ENCODE measurements at places on chromosomes 12 and 14. TPM values are rescaled to one million over a fixed set of nuclear protein-coding genes. Genes with fewer than 3 reads are reported as not detected.

KRT75 gene
- total RNA-seq = not detected

PRR4 gene
- 66.9 TPM for total RNA-seq

NANOG gene
- total RNA-seq = 0.23 TPM

GRCh38 chr12:107622001-107622400 lies 63.6 kb upstream of the PWP1 start:
- H3K27me3 ChIP-seq = no peaks in the 10 kb centered on the region
- H3K4me3 ChIP-seq = no peak overlapping the region

DNA sequence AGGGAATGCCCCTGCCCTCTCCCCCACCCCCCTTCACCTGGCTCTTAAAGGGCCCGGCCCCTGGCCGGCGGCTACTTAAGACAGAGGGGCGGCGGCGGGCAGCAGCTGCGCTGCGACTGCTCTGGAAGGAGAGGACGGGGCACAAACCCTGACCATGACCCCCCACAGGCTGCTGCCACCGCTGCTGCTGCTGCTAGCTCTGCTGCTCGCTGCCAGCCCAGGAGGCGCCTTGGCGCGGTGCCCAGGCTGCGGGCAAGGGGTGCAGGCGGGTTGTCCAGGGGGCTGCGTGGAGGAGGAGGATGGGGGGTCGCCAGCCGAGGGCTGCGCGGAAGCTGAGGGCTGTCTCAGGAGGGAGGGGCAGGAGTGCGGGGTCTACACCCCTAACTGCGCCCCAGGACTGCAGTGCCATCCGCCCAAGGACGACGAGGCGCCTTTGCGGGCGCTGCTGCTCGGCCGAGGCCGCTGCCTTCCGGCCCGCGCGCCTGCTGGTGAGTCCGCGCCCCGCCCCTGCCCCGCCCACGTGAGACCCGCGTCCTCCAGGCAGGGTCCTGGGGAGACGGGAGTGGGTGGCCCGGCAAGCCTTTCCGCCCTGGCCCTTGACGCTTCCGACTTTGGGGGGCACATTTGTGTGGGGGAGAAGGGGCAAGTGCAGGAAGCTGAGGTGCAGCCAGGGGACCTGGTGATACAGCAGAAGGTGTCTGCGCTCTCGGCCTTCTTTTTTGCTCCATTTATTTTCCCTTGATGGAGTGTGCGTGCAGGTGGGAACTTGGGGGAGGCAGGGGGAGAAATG lies at the start of gene IGFBP6:
Gene IGFBP6 (plus strand): TSS at position 104 of the 790 bp plus-strand sequence. CDS start 51 bp downstream, at position 155.
- no peaks in the 10 kb centered on the region for H3K27me3 ChIP-seq
- peaks cover 5% of the 10 kb centered on the region for H3K4me1 ChIP-seq
- H3K4me3 ChIP-seq = peak within 1 kb of the TSS; percentile 48
- H3K27ac ChIP-seq = peak within 1 kb of the TSS; percentile 86
- DNase-seq = no peak
- no peaks in the 10 kb centered on the region for H3K36me3 ChIP-seq

DNA sequence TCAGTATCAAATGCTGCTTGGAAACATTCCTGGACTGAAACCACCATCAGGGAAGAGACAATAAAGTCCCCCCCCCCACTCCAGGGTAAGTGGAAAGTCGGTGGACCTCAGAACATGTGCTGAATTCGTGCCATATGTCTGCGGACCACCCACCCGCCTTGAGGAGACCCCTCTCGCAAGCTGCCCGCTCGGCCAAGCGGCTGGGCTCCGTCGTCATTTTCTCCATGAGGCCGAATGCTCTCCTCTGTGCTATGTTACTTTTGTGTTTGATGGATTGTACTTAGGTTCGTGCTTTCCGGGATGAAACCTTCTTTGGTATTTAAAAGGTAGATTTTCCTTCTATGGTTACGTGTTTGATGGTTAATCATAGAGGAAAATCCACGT lies 136.2 kb upstream of the RTL1 start:
- H3K4me1 ChIP-seq = peaks cover 4% of the 10 kb centered on the region
- H3K27me3 ChIP-seq = no peaks in the 10 kb centered on the region
- no peak overlapping the region for H3K4me3 ChIP-seq
- no peak for DNase-seq
- peak overlapping the region; percentile 50 for H3K27ac ChIP-seq

GRCh38 chr12:111438481-111438880 lies 32.8 kb downstream of the SH2B3 start:
- no peak overlapping the region for H3K4me3 ChIP-seq
- H3K27me3 ChIP-seq = no peaks in the 10 kb centered on the region
- no peak for DNase-seq
- no peak overlapping the region for H3K27ac ChIP-seq

DNA sequence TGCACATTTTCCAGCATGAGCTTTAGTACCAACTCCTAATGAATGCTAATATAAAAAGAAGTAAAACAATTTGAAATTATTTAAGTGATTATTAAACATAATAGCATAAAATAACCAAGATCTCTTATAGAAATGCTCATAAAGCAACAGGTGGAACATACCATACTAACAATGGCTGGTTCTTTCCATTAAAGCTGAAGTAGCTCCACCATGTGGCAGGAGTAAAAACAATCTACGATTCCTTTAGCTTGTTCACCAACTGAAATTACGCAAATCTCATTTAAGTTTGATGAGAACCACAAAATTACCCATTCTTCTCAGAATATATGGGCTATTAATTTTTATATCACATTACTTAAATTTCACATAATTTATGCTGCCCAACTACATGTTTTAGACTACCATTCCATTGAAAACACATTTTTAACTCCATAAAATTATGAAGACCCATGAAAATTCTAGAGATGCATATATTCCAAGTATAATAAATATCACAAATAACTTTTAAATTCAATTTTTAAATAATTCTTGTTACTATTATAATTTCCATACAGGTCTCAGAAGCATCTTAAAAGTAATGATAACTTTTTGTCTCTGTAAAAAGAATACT lies 213.6 kb downstream of the DAD1 start:
- no peak overlapping the region for H3K4me3 ChIP-seq
- no peak for DNase-seq
- no peaks in the 10 kb centered on the region for H3K27me3 ChIP-seq
- H3K4me1 ChIP-seq = no peaks in the 10 kb centered on the region
- no peak overlapping the region for H3K27ac ChIP-seq

- no peaks in the 10 kb centered on the region for H3K36me3 ChIP-seq
- no peak overlapping the region for H3K27ac ChIP-seq
- no peak overlapping the region for H3K4me3 ChIP-seq
- no peaks in the 10 kb centered on the region for H3K4me1 ChIP-seq
- no peak for DNase-seq
Measured at GRCh38 chr14:51092965-51093364, 1.9 kb downstream of the TRIM9 start.

GRCh38 chr14:63904724-63905123 lies 51.9 kb downstream of the SYNE2 start:
- no peaks in the 10 kb centered on the region for H3K36me3 ChIP-seq
- no peak overlapping the region for H3K4me3 ChIP-seq
- no peak overlapping the region for H3K27ac ChIP-seq
- no peaks in the 10 kb centered on the region for H3K27me3 ChIP-seq
- H3K4me1 ChIP-seq = no peaks in the 10 kb centered on the region

Measured in prostate gland (tissue), 2 donors.